Inflammatory macrophage treated with lipopolysaccharide for 1 hour (primary cell): ENCODE measurements at places on chromosomes 5 and 9.

- no peak for DNase-seq
Measured at GRCh38 chr5:52013523-52013922, 630.3 kb downstream of the ISL1 start.

DNA sequence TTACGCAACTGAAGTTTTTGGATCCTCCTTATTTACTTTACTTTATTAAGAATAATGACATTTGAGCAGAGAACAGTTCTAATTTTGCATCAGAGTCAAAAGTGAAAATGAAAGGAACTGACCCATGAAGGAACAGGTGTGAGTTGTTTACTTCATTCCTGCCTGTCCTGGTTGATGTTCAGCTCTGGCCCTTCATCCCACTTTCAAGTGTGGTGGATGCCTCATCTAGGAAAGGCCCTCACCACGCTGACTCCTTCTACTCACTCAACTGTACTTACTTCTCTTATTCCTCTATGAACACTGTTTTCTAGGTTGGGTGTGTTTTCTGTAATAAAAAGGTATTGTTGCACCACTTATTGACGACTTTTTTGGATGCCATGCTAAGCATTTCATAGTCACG lies 61.8 kb upstream of the PLEKHG4B start:
- no peak for DNase-seq

DNA sequence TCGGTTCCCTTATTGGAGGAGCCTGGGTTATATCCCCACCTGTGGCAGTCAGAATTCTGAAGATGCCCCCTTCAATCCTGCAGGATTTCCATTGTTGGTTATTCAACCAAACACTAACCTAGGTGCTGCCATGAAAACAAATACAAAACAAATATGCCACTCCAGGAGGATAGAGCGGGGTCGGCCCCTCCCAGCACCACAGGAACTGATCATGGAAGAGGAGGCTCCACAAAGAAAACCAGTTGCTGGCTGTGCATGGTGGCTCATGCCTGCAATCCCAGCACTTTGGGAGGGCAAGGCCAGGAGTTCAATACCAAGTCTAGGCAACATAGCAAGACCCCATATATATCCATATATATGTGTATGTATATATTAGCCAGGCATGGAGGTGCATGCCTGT lies 13.2 kb upstream of the ADGRD2 start:
- no peak for DNase-seq

GRCh38 chr5:169914766-169915165 lies 65.5 kb downstream of the INSYN2B start:
- no peak for DNase-seq

GRCh38 chr5:35921930-35922329 lies 16.5 kb downstream of the CAPSL start:
- no peak for DNase-seq

GRCh38 chr5:2357309-2357708 lies 394.2 kb downstream of the IRX2 start:
- no peak for DNase-seq

GRCh38 chr5:87399720-87400119 lies 13.0 kb downstream of the CCNH start:
- DNase-seq, result peak; percentile 53

- no peak for DNase-seq
Measured at GRCh38 chr9:81605170-81605670, 84.1 kb downstream of the TLE1 start.

- no peak for DNase-seq
Measured at GRCh38 chr5:41764650-41765049, 105.6 kb downstream of the OXCT1 start.

- no peak for DNase-seq
Measured at GRCh38 chr5:72558383-72558782, 51.2 kb upstream of the ZNF366 start.

GRCh38 chr9:81137976-81138568 lies 551.3 kb downstream of the TLE1 start:
- no peak for DNase-seq

- DNase-seq, result no peak
Measured at GRCh38 chr5:181263633-181264032, 2.7 kb upstream of the TRIM52 start.

- no peak for DNase-seq
Measured at GRCh38 chr9:107112707-107113243, 170.3 kb upstream of the RAD23B start.

DNA sequence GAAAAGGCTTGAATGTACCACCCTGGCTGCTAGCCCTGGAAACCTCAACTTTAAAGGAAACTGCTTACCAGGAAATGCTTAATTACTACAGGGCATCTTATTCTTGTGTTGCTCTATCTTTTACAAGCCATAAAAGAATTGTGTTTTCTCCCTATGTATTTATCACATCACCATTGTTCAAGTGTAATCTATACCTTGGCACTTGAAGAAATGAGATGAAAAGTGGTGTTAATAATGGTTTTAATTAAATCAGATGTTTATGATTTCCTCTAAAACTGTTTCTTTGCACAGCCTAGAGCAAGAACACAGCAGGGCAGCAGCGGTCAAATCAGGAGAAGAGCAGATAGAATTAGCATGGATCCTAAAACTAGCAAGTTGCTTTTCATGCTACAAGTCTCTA lies 131.8 kb upstream of the RGMB start:
- no peak for DNase-seq

GRCh38 chr5:74334062-74334761 lies 306.3 kb downstream of the ENC1 start:
- DNase-seq, result no peak

GRCh38 chr5:116068028-116068632 lies 16.7 kb upstream of the COMMD10 start:
- DNase-seq, result peak; percentile 28

DNA sequence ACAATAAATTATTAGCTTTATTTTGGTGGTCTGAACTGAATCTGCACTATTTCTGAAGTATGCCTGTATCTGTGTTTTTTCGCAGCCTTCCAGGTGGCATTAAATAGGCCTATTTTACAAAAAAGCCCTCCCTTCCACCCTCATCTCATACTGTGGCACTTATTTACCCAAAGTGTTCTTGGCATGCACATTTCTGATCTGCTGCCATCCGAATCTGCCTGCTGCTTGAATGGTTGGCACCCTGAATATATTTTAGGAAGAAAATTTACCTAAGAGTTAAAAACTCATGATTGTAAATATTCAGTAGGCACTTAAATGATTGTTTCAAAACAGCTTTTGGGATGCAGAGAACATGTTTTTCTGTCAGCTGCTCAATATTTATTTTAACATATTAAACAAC lies 150.1 kb downstream of the SLC28A3 start:
- no peak for DNase-seq

DNA sequence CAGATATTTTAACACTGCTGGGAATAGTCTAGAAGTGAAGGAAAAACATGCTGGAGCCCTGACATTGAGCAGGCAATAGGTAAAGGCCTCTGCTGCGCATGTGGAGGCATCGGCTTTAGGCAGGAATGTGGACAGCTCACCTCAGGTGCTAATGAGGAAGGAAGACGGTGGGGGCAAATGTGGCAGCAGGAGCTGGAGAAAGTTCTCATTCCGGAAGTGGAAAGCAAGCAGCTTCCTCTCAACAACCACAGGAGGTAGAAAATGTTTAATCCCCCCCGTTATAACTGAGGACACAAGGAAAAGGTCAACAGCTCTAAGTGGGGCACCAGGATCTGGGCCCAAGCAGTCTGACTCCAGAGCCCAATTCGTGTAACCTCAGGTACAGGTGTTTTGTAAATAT lies 7.6 kb upstream of the RPS14 start:
- no peak for DNase-seq

- DNase-seq, result peak; percentile 93
Measured at GRCh38 chr9:99253772-99254431, 31.8 kb downstream of the SEC61B start.

DNA sequence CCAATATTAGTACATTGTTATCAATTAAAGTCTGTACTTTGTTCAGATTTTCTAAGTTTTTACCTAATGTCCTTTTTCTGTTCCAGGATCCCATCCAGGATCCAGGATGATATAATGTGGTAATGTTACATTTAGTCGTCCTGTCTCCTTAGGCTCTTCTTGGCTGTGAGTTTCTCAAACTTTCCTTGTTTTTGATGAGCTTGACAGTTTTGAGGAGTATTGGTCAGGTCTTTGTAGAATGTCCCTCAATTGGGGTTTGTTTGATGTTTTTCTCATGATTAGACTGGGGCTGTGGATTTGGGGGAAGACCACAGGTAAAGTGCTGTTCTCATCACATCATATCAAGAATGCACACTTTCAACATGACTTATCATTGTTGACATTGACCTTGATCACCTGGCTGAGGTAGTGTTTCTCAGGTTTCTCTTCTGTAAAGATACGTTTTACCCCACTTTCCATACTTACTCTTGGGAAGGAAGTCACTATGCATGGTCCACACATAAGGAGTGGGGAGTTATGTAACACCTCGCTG lies 9.6 kb downstream of the NDFIP1 start:
- no peak for DNase-seq

GRCh38 chr5:154406231-154406630 lies 39.6 kb upstream of the SAP30L start:
- DNase-seq, result no peak

DNA sequence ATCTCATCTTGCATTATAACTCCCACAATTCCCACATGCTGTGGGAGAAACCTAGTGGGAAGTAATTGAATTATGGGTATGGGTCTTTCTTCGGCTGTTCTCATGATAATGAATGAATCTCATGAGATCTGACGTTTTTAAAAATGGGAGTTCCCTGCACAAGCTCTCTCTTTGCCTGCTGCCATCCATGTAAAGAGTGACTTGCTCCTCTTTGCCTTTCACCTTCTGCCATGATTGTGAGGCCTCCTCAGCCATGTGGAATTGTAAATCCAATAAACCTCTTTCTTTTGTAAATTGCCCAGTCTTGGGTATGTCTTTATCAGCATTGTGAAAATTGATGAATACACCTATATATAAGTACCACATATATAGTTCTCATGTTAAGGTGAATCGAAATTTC lies 961.7 kb upstream of the COX7C start:
- no peak for DNase-seq

- no peak for DNase-seq
Measured at GRCh38 chr5:55836191-55836590, 15.0 kb upstream of the IL31RA start.

DNA sequence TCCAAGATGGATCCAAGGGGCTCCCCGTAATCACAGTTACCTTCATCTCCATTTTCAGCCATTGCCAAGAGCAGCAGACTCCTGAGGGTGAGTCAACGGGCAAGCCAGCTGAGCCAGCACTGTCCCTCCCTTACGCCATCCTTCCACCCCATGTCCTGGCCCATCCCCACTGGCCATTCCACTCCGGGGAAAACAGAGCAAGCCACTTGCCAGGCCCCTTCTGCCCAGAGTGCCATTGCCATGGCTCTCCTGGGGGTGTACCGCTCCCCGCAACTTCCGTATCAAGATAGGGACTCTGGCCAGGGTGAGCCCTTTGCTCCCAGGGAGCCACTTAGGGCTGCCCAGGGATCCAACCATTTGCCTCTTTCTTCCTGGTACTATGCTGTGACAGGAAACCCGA lies 48.9 kb upstream of the CDKN2AIPNL start:
- DNase-seq, result no peak

DNA sequence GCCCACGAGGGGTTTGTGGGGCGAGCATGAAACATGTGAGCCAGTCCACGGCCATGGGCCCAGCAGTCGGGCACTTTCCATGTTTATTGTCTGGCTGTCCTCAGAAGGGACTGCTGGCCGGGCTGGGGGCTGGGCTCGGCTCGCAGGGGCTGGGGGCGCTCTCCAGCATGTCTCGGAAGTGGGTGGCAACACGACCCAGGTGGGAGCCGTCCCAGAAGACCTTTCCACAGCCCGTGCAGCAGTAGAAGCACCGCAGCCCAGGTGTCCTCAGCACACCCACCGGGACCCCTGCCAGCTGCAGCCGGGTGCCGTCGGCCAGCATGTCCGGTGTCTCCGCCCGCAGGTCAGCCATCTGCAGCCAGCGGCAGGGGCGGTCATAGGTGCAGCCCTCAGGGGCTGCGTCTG lies 4.8 kb upstream of the NRARP start:
- DNase-seq, result no peak

- no peak for DNase-seq
Measured at GRCh38 chr5:158921441-158922262, 178.1 kb downstream of the EBF1 start.

DNA sequence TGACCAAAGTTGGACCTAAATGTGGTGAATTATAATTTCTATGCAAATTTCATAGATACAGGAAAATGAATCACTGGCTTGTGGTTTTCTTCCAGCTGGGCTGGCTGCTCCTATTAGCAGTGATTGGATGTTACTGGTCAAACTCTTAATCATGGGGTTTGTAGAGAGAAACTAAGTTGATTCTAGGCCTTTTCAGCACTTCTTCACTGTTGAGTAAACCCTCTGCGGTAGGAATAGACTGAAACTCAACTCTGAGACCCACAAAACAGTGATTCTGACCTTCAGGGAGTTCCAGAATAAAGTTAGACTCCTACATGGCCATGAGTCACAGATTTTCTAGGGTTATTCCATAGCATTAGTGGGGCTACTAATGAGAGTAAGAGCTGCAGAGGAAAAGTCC lies 47.9 kb upstream of the FKTN start:
- peak; percentile 95 for DNase-seq

DNA sequence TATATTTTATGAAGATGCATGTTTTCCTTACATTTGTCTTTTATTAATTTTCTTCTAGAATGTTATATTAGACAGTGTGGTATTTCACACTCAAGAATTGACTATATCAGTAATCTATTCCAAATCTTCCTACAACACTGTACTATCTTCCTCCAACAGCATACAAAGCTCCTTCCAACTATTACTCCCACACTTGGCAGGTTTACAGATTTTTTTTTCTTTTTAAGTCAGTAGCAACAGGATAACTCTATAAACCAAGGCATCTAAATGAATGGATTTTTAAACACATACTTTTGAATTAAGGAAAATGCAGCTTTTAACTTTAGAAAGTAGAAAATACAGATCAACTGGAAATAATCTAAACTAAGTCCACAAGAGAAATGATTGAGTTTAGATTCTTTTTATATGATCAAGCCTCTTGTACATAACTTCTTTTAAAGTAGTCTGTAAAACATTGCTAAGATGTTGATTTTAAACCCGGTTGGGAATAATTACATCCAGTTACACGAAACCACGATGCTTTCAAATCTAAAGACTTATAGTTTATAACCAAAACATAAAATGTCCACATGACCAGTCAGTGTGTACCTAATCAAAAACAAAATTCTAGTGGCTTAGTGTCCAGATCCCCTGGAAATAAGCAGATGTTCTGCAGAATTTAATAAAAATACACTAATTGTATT lies 281.6 kb downstream of the ADAMTS6 start:
- DNase-seq, result no peak

DNA sequence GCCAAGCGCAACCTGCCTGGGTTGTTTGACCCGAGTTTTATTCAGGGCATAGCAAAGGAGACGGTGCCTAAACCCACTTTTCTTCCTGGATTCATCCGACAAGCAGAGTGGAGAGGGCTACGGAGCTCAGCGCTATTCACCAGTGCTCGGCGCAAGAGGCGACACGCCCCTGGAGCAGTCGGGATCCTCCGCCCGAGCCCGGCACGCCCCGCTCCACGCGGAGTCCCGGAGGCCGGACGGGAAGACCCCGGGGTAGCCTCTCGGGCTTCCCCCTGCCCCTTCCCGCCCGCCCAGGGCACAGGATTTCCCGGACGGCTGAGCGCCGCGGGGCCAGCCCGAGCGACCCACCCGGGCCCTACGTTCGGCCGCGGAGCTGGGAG lies 427 bp downstream of the SERINC5 start:
- DNase-seq, result peak; percentile 48
